Non-pigmented ciliary epithelial cell (primary cell): ENCODE measurements at places on chromosomes 11 and 22.

DNA sequence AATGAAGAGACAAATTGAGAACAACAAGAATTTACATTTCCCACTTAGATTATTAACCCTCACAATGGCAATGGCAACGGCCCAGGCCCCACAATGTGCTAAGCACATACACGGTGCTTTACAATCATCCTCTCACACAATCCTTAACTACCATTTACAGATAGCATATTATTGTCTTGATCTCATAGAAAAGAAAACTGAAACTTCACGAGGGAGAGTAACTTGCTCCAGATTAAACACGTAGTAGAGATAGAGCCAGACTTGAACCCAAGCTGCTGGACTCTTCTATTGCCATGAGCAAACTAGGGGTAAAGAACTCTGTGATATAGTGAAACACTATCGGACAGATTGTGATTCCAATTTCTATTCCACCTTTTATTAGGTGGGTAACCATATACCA is 665.1 kb downstream of the DLG2 start:
- no peak for DNase-seq

DNA sequence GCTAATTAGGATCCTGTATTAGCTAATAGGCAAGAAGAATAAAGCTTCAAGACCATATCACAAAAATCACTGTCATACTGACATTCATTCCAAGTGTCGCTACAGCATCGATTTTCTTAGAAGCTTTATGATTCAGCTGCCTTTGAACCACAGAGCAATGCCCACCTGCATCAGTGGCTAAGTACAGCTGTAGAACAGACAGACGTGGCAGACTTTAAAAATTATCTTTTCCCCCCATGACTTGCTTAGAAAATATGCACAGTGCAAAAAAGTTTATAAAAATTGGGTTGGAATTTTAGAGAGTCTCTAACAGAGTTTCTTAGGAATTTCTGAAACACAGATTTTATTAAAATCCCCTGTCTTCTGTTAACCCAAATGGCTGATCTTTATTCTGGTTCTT is 120.8 kb downstream of the CADM1 start:
- no peak for DNase-seq

DNA sequence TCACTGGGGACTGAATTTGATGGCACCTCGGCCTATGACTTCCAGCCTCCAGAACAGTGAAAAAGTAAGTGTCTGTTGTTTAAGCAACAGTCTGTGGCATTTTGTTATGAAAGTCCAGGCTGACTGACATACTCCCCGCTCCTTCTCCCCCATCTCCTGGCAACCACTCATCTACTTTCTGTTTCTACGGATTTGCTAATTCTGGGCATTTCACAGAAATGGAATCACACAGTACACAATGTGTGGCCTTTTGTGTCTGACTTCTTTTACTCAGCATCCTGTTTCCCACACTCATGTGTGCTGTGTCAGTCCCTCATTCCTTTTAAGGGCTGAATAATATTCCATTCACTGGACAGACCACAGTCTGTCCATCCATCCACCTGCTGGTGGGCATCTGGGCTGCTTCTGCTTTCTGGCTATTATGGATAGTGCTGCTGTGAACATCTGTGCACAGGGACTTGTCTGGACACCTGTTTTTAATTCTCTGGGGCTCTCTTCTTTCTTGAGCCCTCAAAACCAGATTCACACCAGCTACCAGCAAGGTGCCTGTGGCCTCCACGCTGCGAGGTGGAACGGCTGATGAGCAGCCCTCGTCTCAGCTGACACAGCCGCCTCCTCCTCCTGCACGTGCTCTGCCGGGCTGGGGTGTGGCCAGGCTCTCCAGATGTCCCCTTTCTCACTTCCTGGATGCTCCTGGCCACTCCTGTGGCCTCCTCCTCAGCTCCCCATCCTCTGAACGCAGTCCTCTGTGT is 333.1 kb downstream of the CTTN start:
- DNase-seq = no peak

GRCh38 chr11:79198898-79199250 is 242.0 kb downstream of the TENM4 start:
- peak; percentile 27 for DNase-seq

DNA sequence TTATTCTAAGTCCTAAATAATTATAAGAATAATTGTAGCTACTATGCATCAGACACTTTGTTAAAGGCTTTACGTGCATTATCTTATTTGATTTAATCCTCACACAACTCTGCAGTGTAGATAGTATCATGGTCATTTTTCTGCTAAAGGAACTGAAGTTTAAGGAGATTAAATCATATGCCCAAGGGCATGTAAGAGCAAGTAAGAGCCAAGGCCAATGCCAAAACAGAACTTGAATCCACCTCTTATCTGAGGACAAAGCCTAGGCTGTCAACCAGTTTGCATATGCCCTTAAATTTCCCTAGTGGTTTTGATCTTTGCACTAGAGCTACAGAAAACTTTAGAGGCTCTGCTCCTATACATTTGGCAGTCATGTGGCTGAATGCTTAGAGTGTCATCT is 65.6 kb upstream of the OR5AK2 start:
- no peak for DNase-seq

DNA sequence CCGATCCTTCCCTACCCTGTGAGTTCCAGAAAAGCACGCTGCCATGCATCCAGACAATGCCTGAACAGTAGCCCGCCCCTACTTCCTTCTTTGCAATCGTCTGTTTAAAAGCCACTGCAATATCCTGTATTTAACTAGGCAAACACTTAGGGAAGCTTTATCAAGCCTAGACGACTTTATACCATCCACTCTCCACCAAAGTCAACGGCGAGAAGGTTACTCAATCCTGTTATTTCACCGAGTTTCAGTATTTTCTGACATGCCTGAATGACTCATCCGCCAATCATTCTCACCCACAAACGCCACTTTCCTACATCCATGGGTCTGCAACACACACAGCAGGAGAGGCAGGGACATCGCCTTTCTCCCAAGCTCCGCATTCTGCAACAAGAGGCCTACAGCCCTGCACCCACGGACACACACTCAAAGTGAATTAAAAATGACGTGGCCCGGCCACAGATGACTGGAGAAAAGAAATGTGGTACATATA is 9.3 kb downstream of the CELSR1 start:
- DNase-seq = peak; percentile 65

DNA sequence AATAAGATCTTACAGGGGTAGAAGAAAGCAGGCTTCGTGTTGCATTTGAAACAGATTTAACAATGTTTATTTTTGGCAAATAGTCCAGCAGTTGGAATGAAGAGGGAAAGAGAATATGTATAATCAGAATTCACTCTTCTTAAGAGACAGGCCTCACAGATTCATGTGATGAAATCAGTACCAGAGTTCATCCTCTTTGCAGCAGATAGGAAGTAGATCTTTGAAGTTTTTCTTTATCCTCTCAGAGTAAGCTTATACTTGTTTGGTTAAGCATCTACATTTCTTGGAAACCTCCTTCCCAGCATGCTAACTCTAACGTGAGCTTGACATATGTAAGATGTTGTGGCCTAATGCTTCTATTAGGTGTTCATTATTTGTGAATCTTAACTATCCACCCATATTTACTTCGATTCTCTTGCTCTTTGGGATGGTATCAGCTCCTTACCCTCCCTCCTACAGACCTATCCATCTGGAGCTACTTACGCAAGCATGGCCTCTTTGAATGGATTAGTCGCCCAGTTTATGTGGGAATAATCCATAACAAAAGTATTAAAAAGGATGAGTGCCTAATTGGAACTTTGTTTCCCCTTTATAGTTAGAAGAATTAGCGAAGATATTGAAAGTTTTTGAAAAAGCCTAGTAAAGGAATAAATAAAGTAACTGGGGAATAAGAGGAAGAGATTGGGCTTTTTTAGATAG is 80.1 kb downstream of the PRMT3 start:
- DNase-seq = no peak

GRCh38 chr11:10797001-10797400 is 11.7 kb downstream of the EIF4G2 start:
- DNase-seq = no peak

DNA sequence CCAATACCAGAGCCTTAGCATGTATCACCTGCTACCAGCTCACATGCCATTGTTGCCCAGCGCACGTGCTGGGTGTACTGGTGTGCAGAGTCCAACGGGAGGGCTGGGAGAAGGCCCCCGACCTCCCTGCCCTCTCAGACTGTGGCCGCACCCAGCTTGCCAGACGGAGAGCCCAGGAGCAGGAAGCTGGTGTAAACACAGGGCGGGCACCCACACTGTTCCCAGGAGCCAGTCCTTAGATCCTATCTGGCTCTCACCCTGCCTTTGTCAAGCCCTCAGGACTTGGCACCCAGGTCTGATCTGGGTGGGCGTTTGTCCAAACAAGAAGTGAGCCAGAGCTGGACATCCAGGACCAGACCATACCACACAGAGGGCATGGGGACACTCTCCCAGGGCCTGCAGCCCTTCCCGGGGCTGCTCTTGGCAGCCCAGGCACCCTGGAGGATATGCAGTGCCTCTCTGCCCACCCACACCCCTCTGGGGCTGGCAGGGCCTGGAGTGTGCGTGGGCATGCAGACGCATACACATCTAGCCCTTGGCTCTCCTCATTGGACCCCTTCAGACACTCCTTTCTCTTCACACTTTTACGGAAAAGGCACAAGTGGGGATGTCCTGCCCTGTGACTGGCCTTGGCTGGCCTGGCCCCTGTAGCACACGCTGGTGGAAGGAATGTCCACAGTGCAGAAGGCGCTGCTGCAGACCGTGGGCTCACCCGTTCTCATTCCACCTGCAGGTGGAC is 19.9 kb upstream of the CLDN5 start:
- no peak for DNase-seq

GRCh38 chr11:75663808-75664207 is 5.0 kb downstream of the MAP6 start:
- no peak for DNase-seq

GRCh38 chr11:117560780-117561530 is 233.3 kb downstream of the CEP164 start:
- DNase-seq = no peak

- DNase-seq = no peak
These were observed 1.4 kb upstream of the KCNQ1OT1 start for GRCh38 chr11:2701230-2701629.

GRCh38 chr11:100703801-100704575 is 16.9 kb downstream of the ARHGAP42 start:
- DNase-seq = no peak

GRCh38 chr11:128399251-128400121 is 187.9 kb downstream of the ETS1 start:
- peak; percentile 47 for DNase-seq

GRCh38 chr22:21599053-21599893 is 30.5 kb downstream of the YDJC start:
- DNase-seq = no peak

GRCh38 chr11:4134806-4135205 is 40.2 kb downstream of the RRM1 start:
- DNase-seq = peak; percentile 31

DNA sequence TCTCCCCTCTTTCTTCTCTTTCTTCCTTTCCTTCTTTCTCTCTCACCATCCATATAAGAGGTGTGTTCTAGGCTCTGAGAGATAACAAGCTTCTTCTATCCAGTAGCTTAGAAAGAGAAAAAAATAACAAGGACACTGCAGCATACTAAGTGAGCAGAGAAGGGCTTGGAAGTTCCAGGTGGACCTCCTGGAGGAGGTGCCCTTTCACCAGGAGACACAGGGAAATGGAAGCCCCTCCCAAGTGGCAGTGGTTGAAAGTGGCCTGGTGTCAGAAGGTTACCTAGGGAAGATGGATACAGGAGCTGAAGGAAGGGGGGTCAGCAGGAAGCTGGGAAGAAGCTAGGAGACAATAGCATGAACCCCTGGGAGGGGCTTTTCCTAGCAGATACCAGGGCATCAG is 5.5 kb downstream of the DCHS1 start:
- no peak for DNase-seq

- DNase-seq = no peak
These were observed 234.0 kb downstream of the MIAT start for GRCh38 chr22:26891429-26891828.

GRCh38 chr11:92839450-92839849 is 130.0 kb upstream of the MTNR1B start:
- no peak for DNase-seq

- DNase-seq = no peak
These were observed 55.3 kb downstream of the TRMU start for GRCh38 chr22:46390652-46391301.

GRCh38 chr22:49412236-49412635 is 415.4 kb downstream of the BRD1 start:
- no peak for DNase-seq

GRCh38 chr11:60377401-60378136 is 763 bp upstream of the MS4A7 start:
- no peak for DNase-seq

DNA sequence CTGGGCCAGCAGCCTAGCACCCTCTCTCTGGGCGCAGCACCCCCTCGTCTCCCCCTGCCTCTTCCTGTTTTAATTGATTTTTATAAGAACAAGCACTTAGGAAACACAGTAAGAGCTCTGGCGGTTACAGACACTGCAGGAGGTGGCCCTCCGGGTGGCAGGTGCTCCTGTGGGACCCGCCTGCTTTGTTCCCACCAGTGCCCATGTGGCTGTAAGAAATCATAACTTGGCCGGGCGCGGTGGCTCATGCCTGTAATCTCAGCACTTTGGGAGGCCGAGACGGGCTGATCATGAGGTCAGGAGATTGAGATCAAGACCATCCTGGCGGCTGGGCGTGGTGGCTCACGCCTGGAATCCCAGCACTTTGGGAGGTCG is 18.4 kb downstream of the TSPAN4 start:
- DNase-seq = no peak

DNA sequence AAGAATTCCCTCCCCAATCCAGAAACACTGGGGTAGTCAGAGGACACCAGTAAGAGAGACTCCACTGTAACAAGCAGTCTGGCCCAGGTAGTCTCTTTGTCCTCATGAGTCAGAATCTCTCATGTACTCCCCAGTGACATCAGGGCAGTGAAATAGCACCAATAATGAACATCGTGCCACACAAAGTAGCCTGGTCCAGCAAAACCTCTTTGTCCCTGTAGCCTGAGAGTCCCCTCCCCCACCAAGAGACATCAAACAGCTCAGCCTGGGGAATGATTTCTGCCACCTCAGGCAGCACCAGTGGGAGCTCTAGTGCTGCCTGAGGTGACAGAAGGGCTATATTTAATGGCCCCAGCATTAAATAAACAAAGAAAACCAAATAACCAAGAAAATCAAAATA is 88.1 kb downstream of the SBF2 start:
- no peak for DNase-seq

- no peak for DNase-seq
These were observed 13.3 kb downstream of the SMCO4 start for GRCh38 chr11:93529707-93530467.

- no peak for DNase-seq
These were observed 340.8 kb downstream of the MN1 start for GRCh38 chr22:27460591-27461347.

- no peak for DNase-seq
These were observed 5.8 kb downstream of the TRIM29 start for GRCh38 chr11:120131941-120132644.
